ENCODE measurements at places on chromosomes 16 and 17. TPM values are rescaled to one million over a fixed set of nuclear protein-coding genes. Genes with fewer than 3 reads are reported as not detected.

- DNase-seq = no peak
Observed at GRCh38 chr17:67218385-67218950, 26.5 kb downstream of the HELZ start.

- no peak for DNase-seq
Observed at GRCh38 chr17:20234276-20234675, 225.1 kb downstream of the SPECC1 start.

DNA sequence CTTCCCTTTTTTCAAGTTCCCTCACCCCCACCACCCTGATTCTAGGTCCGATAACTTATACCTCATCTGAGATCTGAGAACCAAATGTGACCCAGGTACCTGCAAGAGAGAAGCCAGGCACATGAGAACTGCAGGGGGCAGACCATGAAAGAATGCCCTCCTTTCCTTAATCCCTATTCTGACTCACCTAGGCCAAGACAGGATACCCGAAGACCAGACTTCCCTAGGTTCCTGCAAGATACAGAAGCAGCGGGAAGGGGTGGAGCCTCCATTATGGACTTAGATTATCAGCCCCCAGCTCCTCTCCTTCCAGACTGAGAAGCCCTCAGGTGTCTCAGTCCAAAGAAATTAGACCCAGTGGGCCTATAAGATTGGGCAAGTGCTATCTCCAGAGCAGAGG is 2.1 kb downstream of the KCNAB3 start:
- no peak for DNase-seq

DNA sequence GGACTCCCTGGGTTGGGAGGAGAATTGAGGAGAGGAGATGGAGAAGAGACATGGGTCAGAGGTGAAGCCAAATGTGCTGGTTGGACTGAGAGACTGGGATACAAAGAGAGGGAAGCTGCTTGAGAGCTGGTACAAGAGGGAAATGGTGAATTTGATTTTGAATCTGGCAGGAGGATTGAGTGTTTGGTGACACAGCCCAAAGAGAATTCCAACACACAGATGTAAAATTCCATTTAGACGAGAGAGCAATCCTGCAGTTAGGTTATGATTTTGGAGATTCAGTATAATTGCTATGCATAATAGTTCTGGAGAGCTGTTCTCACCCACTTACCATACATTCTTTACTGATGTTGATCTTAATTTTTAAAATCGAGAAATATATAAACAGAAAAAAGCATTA is 57.7 kb downstream of the HSD17B2 start:
- DNase-seq = no peak

DNA sequence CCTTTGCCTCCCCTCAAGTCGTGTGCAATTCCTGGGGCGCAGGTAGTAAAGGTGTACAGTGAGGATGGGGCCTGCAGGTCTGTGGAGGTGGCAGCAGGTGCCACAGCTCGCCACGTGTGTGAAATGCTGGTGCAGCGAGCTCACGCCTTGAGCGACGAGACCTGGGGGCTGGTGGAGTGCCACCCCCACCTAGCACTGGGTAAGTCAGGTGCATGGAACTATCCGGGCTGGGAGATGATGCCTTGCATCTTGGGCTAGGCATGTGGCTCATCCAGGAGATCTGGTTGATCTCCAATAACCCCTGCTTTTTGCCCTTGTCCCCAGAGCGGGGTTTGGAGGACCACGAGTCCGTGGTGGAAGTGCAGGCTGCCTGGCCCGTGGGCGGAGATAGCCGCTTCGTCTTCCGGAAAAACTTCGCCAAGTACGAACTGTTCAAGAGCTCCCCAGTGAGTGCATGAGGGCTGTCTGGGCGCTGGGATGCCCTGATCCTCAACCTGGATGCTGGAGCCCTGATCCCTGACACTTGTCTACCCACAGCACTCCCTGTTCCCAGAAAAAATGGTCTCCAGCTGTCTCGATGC is 5.2 kb downstream of the GRB7 start:
- no peak for DNase-seq

MFAP4 gene
- 30.3 TPM for total RNA-seq

KCNJ18 gene
- total RNA-seq = 29.6 TPM

DNA sequence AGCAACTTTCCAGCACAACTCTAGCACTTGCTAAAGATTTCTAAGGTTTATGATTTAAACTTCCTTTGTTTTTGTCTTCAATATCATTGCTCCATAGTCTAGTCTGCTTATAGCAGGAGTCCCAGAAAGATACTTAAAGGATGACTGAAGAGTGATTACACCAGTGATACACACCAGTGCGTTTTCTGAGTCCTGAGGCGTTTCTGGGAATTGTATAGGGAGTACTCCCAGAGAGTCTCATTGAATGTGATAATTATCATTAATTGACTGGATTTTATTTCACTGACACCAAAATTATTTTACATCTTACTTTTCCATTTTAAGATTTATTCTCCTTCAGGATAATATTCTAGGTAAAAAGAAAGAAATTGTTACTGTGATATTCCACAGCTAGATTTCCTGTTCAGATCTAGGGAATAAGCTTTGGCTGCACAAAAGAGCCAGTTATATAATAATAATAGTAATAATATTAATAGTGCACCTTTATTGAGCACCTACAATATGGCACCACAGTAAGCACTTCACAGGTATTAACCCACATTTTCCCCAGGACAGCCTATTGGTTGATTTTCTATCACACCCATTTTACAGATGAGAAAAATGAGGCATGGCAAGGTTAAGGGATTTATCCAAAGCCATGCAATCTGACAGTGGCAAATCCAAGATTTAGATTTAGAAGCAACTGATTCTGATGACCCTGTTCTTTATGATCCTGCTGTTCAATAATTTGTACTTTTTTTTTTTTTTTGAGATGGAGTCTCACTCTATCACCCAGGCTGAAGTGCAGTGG is 62.6 kb downstream of the IRX5 start:
- no peak for DNase-seq

DNA sequence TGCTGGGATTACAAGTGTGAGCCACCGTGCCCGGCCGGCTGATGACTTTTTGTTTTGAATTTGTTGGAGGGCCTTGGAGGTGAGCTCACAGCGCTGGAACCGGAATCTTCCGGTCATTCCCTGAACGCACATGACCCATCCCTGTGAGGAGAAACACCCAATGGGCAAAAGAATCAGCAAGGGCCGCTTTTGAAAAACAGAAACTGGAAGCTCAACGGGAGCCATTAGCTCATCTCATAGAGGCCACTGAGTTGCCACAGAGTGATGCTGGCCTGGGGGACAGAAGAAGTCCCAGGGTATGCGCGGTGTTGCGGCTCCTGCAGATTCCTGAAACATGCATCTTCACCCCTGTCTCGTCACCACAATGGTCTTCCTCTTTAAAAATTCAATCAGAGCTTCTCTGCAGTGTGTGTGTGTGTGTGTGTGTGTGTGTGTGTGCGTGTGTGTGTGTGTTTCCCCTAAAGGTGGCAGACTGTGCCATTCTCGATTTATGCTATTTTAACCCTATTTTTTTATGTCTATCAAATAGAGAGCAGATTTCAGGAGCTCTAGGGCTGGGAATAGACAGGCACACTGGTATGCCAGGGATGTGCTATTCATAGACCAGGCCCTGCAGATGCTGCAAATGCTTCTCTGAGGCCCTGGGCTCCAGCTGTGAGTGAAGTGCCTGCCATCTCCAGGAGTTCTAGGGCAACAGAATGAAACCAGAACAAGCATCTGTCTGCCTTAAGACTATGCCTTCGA is 68.3 kb downstream of the MARCHF10 start:
- DNase-seq = no peak

- DNase-seq = no peak
Observed at GRCh38 chr16:31213877-31214707, at the start of gene TRIM72. TSS of gene TRIM72 (plus strand) at chr16:31214119. CDS start at chr16:31214739, 620 bp downstream.

HOXB4 gene
- total RNA-seq = 2.9 TPM

SLC38A8 gene
- not detected for total RNA-seq

KRT40 gene
- total RNA-seq = 12.3 TPM

SPSB3 gene
- 161 TPM for total RNA-seq

TERB1 gene
- not detected for total RNA-seq

HSD11B2 gene
- total RNA-seq = 73.9 TPM

FA2H gene
- total RNA-seq = 9.0 TPM

SRCIN1 gene
- total RNA-seq = 20.2 TPM

WFIKKN1 gene
- total RNA-seq = 2.1 TPM

KRTAP4-9 gene
- 0.44 TPM for total RNA-seq

DNA sequence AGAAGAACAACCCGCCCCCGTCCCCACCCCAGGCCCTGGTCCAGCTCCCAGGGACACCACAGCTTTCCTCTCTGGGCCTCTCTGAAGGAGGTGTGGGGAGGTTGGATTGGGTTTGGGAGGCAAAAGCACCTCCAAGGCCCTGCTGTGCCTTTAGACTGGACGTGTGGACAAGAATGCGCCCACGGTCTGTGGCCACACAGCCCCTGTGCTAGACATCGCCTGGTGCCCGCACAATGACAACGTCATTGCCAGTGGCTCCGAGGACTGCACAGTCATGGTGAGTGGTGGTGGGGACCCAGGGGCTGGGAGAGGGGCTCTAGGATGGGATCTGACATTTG is 3.0 kb downstream of the CORO1A start:
- no peak for DNase-seq

DNA sequence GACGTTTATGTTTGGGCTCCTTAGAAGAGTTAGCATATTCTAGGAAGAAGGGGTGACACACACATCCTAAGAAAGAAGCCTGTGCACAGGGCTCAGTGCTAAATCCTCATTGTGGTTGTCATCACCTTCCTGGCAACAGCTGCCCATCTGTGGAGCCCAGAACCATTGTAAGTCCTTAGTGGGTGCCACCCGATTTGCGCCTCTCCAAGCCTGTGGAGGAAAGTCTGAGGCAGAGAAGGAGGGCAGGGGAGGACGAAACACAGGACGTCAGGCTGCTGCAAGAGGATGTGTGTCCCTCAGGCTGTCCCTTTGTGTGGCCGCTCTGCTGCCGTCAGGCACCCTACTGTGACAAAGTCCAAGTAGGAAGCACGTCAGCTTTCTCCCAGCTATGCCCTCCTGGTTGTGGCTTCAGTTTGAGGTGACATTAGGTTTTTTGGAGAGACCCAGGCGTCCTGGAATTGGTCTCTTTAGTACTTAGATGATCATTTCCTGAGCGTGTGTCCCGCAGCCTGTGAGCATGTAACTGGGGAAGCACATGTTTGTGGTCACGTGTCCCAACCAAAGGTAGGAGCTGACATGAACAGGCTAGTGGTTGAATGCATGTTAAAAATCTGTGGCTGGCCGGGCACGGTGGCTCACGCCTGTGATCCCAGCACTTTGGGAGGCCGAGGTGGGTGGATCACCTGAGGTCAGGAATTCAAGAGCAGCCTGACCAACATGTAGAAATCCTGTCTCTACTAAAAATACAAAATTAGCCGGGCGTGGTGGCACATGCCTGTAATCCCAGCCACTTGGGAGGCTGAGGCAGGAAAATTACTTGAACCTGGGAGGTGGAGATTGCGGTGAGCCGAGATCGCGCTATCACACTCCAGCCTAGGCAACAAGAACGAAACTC is 10.7 kb downstream of the CLUAP1 start:
- DNase-seq = no peak

CETP gene
- 0.52 TPM for total RNA-seq

GRCh38 chr17:7744416-7744815 is 26.9 kb downstream of the DNAH2 start:
- no peak for DNase-seq

DNA sequence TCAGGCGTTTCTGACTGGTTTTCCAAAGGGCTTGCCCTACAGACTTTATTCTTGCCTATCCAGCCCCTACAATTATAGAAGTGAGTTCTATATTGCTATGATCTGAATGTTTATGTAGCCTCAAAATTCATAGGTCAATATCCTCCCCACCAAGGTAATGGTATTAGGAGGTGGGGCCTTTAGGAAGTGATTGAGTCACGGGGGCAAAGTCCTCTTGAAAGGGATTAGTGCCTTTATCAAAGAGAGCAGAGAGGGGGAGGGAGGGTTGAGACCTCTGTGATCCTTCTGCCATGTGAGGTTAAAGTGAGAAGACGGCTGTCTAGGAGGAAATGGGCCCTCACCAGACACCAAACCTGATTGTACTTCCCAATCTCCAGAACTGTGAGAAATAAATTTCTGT is 931 bp upstream of the CPHXL start:
- no peak for DNase-seq

EIF1 gene
- 247 TPM for total RNA-seq
